ENCODE measurements at places on chromosomes 6 and 20. TPM values are rescaled to one million over a fixed set of nuclear protein-coding genes. Genes with fewer than 3 reads are reported as not detected.

- DNase-seq, result peak; percentile 43
These were observed 26.0 kb upstream of the CCDC167 start for GRCh38 chr6:37525460-37526357.

Gene ACTL10
- 1.4 TPM for total RNA-seq

GRCh38 chr6:72770959-72771358 lies 149.1 kb downstream of the KCNQ5 start:
- no peak for DNase-seq

DNA sequence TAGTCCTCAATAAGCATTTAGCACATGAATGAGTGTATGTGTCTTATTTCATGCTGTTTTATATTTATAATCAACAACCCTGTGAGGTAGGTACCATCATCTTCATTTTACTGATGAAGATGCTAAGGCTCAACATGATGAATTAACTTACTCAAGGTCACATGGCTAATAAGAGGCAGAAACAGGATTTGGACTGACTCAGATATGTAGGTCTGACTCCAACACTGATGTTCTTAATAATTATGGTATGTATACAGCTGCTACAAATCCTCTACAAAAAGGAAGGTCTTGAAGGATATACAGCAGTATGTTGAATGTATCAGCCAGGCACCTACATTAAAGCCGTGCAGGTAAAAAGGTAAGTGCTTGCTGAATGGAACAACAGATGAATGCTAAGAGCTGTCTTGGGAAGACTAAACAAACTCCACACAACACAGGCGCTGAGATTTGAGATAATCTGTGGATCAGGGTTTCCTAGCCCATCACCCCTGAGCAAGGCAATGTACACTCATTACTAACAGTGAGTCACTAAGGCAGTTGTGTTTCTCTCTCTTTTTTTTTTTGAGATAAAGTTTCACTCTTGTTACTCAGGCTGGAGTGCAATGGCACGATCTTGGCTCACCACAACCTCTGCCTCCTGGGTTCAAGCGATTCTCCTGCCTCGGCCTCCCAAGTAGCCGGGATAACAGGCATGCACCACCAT lies 31.9 kb downstream of the TTI1 start:
- no peak for DNase-seq

Gene FHL5
- not detected for total RNA-seq
